Activated B cell treated with CpG ODN at 0.5 μM for 24 hours (primary cell): ENCODE measurements at places on chromosomes 5 and 9.

DNA sequence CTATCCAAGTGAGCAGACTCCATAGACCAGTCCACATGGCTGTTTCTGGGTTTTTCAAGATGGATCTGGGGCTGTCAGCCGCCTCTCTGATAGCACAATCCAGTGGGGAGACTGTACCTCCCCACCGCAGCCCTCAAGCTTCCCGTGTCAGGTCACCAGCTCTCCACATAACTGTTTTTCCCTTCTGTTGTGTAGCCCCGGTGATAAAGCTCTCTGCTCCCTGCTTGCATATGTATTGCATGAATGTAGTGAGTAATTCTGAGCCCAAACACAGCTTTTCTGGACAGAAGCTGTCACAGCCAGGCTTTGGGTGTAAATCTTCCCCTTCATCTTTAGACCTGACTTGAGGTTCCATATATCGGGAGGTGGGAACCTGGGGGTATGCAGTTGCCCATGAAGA lies 23.1 kb upstream of the CFAP157 start:
- no peak for DNase-seq

DNA sequence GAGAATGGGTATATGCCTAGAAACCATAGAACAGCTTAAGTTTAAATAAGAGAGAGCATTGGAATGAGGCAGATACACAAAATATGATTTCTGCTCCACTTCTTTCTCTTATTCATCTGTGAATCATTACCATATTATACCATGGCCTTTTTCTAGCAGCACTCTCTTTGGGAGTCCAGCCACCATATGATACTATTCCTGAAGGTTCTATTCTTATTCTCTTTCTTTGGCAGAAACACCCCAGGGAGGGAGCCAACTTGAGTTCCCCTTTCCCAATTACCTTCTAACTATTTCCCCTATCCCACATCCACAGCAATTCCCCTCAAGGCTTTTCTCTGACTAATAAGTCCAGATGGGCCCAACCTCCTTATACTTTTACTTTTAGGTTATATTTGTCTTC lies 55.9 kb downstream of the NDUFAF2 start:
- DNase-seq: no peak

- DNase-seq: no peak
Observed at GRCh38 chr9:123131258-123131657, 97.8 kb downstream of the GPR21 start.

DNA sequence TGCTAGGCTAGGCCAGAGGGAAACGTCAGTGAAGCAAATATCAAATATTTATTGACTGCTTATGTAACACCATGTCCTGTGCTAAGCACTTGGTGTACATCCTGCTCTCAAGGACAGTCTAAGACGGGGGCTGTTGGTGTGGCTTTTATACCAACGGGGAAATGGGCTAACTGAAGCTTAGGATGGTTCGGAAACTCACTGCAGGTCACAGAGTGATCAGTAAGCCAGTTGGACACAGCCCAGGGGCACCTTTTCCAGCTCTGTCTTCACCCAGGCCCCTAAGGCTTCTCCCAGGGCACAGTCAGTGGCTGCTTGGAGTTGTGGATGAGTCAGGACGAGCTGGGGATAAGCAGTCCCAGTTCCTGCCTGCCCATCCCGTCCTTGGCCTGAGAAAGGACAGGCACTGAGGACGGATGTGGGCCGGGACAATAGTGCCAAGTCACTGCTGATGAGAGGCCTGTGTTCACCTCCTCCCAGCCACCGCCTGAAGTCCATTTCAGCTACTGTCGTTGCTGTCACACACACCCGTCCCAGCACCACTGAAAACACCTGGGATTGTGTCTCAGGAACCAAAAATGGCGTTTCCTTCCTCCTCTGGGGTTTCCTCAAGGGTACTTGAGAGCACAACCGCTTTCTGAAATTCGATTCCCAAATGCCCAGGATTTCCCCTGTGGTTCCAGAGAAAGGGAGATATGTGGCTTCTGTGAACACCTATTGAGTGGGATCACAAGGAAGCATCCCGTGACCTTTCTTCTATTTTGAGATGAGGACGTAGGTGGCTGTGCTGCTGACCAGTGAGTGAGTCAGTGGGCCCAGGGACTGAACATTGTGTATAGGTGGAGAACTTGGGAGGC lies 17.5 kb upstream of the SPRY4 start:
- DNase-seq: no peak

DNA sequence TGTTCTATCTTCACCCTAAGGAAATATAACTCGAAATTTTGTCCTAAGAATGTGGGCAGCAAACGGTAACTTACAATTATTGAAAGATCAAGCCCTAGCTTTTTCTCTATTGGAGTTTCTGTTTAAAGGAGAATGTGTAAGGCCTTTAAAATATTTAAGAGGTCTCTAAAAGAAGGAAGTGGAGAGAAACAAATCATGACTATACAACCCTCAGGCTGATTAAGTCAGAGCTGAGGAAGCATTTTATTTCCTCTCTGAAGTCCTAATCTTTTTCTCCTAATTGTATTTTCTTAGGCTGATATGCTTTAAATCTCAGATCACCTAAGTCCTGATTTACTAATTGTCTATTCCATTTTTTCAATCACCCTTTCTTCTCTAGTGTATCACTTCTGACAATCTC lies 1708.8 kb upstream of the C9orf72 start:
- DNase-seq: no peak

- no peak for DNase-seq
Observed at GRCh38 chr5:1961304-1961946, 78.7 kb upstream of the IRX4 start.

- DNase-seq: no peak
Observed at GRCh38 chr9:34179213-34180136, 632 bp downstream of the UBAP1 start.

DNA sequence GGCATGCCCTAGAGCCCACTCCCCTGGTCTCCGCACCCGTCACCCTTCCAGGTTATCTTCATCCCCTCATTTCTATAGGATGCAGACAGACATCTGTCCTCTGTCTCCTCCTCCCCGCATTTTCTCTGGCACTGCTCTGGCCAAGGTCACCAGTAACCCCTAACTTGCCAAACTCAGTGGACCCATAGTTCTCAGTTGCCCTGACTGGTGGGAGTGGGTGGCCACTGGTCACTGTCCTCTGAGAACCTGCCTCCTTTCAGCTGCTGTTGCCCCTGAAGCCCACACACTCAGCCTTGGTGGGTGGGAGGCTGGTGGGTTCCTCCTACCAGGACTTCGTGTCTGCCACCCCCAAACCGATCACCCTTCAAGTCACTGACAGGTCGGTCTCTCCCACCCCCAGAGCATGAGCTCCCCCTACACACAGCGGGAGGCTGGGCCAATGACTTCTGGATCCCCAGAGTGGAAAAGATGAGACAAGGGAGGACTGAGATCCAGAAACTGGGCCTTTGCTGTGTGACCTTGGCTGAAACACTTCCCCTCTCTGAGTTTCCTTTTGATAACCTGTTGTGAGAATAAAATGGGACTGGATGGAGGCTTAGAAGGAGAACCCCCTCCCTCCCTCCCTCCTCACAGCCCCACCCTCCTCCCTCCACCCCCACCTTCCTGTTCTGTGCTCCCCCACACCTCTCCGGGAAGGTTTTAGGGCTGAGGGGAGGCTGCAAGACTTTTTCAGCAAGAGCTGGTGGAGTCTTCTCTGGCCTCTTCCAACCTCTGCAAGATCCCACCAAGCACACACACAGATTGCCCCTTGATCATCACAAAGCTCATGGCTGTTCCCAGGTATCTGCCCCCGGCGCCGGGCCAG lies 2.4 kb upstream of the DBN1 start:
- DNase-seq: no peak

DNA sequence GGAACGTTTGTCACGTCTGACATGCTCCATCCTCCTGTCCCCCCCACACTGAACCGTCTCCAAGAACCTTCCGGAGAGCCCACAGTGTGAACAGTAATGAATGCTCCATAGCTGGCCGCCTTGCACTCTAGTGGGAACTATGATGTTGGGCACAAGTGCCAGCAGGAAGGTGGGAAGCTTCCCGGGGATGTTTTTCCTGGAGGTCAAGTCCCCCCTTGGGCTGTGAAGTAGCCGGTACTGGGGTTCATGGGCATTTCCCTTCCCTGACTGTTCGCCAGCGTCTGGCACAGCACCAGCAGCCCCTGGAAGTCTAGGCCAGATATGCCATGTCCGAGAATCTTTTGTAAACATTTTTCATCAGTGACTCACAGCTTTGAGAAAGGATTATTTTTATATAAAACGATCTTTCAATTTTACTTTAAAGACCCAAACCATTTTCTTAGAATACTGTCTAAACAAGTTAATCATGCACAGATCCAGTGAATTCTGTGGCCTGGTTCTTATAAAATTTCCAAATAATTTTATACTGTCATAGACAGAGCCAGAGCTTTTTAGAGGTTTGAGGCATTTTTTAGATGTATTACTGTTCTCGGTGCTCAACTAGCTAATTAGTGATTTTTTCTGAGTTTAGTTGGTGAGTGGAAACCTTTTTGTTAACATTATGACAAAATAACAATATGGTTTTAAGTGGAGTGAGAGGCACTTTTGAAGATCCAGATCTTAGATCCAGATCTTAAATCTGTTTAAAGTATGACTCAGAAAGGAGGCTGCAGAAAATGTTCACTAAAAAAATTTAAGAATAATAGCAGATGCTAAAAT lies 11.6 kb downstream of the ABL1 start:
- DNase-seq: no peak

GRCh38 chr9:93011114-93011513 lies 47.4 kb upstream of the SUSD3 start:
- no peak for DNase-seq

GRCh38 chr5:171521679-171522078 lies 102.2 kb downstream of the FGF18 start:
- DNase-seq: no peak

DNA sequence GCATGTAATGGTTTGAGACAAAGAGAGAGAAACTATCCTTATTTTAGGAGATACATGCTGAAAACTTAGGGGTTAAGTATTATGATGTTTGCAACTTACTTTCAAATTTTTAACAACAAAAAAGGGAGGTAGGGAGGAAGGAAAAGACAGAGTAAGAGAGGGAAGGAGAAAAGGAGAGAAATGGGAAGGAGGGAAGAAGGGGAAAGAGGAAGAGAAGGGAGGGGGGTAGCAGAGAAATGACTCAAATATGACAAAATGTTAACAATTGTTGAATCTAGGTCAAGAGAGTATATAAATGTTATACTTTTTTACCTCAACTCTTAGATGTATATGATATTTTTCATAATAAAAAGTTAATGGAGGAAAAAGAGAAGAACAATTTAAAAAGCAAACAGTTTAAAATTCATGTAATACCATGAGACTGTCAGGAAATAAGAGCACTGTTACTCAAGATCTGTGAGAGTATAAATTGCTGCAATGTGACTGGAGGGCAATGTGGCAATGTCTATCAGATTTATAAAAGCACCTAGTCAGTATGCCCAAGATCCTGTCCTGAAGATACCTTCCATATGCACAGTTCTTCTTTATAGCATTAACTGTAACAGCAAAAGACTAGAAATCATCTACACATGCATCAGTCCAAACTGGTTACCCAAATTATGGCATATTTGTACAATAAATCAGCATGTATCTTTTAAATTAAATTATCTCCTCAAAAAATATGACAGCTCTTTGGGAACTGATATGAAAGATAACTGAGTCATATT lies 16.3 kb downstream of the FBXW11 start:
- DNase-seq: no peak

- no peak for DNase-seq
Observed at GRCh38 chr9:116605904-116606341, 81.2 kb upstream of the TRIM32 start.

DNA sequence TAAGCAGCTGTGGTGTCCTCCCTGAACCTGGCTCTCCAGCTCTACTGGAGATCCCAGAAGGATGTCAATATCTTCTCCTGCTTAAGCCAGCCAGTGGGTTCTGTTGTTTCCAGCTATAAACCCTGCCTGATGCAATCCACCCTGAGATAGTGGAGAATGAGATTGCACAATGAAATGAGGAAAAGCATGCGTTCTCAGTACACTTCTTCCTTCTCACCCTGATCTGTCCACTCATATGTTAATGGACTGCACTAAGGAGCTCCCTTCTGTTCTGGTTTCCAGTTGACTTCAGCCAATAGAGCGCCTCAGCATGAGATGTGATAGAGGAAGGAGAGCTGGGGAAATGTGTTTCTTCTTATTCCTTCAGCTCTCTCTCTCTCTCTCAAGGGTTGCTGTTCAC lies 40.0 kb upstream of the CDH6 start:
- DNase-seq: no peak

- no peak for DNase-seq
Observed at GRCh38 chr5:149135536-149136201, 5.6 kb upstream of the ABLIM3 start.

DNA sequence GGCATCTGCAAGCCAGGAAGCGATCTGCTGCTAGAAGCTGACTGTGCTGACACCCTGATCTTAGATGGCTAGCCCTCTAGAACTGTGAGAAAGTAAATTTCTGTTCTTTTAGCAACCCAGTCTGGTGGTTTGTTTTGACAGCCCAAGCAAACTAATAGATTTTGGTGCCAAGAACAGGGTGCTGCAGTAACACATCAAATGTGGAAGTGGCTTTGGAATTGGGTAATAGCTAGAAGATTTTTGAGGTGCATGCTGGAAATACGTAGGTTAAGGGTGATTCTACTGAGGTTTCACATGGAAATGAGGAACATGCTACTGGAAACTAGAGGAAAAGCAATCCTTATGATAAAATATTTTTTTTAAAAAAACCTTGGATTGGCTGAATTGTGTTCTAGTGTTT lies 153.5 kb upstream of the SH3GL2 start:
- no peak for DNase-seq

- DNase-seq: no peak
Observed at GRCh38 chr5:39547553-39548154, 122.9 kb upstream of the DAB2 start.

- peak; percentile 22 for DNase-seq
Observed at GRCh38 chr5:113487781-113488644, at the start of gene MCC. MCC (minus strand) TSS chr5:113488453.

DNA sequence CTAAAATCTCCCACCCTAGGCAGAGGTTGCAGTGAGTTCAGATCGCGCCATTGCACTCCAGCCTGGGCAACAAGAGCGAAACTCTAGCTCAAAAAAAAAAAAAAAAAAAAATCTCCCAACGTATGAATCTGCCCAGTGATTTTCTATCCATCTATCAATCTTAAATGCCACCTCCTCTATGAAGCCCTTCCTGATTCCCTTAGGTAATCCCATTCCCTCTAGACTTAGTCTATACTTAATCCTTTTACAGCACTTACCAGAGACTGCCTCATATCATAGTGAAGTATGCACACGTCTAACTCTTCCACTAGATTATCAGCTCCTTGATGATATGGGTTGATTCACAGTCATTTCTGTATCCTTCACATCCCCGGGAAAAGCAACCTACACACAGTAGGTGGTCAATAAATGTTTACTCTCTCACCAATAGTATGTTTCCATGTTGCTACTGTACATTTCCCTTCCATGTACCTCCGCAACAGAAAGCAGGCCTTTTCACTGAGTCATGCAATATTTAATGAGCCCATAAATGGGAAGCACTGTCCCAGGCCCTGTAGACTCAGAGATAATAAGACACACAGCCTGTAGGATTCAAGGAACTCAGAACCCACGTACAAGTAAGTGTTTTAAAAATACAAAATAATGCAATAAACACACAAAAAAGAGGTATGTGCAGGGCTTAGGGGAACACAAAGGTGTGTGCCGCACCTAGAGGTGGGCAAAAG lies 1.2 kb downstream of the DROSHA start:
- no peak for DNase-seq
